ENCODE measurements at places on chromosomes 7 and 10.

GRCh38 chr7:82805527-82805960, 357.1 kb downstream of the PCLO start:
- no peak for DNase-seq

GRCh38 chr10:11245510-11245909, 227.8 kb downstream of the CELF2 start:
- DNase-seq: no peak

- DNase-seq: no peak
Measured at GRCh38 chr7:108181073-108181985, 51.2 kb upstream of the LAMB4 start.

- DNase-seq: no peak
Measured at GRCh38 chr7:143909863-143910262, 7.9 kb upstream of the TCAF1 start.

- no peak for DNase-seq
Measured at GRCh38 chr10:81450651-81451050, 424.3 kb upstream of the NRG3 start.

DNA sequence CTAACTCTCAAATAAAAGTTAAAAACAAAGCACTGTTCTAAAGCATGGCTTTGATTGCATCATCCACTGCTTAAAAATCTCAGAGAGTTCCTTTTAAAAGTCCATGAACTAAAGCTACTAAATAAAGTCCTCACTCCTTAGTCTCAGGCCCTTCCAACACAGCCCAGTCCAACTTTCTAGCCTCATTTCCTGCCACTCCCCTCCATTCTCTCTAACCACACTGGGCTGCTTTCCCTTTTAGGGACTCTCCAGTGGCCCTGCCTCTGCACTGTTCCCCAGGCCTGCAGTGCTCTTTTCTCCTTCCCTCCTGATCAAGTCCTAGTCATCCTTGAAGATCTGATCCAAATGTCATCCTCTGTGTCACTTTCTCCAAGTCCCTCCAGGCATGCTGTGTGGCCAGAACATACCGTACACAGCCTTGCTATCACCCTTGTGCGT, 56.9 kb upstream of the PPP1R3C start:
- DNase-seq: no peak

DNA sequence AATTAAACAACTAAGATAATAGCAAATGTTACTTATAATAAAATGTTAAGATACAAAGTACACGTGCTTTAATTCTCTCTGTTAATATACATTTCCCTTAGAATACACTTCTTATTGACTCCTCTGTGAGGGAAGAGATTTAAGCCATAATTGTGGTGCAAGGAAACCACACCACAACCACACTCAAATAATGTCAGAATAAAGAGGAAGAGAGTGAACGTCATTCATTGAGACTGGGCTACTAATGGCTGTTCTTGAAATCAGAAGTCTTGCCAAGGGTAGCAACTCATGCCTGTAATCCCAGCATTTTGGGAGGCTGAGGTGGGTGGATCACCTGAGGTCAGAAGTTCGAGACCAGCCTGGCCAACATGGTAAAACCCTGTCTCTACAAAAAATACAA, 10.0 kb downstream of the FAM171A1 start:
- DNase-seq: no peak

- DNase-seq: no peak
Measured at GRCh38 chr10:88820748-88821401, 18.3 kb downstream of the LIPM start.

- no peak for DNase-seq
Measured at GRCh38 chr10:49153115-49153514, 19.3 kb upstream of the FAM170B start.

- no peak for DNase-seq
Measured at GRCh38 chr10:81914736-81915503, 39.9 kb downstream of the NRG3 start.

GRCh38 chr10:129079705-129080104, 387.3 kb upstream of the MGMT start:
- no peak for DNase-seq

- DNase-seq: no peak
Measured at GRCh38 chr10:100907175-100907574, 5.6 kb upstream of the SLF2 start.

- no peak for DNase-seq
Measured at GRCh38 chr10:30529373-30529998, 95.5 kb downstream of the MAP3K8 start.

GRCh38 chr7:106418526-106418925, 133.7 kb upstream of the NAMPT start:
- DNase-seq: no peak

GRCh38 chr10:24872049-24872789, 80.2 kb downstream of the PRTFDC1 start:
- no peak for DNase-seq

GRCh38 chr10:31705136-31705535, 223.5 kb downstream of the ARHGAP12 start:
- no peak for DNase-seq

DNA sequence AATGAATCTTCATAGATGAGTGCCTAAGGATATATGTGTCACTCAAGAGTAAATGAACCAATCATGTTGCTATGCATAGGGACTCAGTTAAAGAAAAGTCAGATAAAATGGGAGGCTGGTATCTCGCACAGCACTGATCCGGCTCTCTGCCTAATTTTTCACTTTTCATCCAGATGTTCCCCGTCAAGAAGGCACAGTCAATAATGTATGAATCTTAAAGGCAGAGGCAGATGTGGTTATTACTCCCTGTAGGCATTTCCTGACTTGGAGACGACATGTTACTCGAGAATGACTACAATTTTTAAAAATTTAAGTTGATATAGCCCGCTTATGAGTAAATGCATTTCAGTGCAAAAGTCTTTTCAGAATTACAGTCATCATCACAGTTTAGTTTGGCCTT, 113.6 kb downstream of the TBXAS1 start:
- no peak for DNase-seq

DNA sequence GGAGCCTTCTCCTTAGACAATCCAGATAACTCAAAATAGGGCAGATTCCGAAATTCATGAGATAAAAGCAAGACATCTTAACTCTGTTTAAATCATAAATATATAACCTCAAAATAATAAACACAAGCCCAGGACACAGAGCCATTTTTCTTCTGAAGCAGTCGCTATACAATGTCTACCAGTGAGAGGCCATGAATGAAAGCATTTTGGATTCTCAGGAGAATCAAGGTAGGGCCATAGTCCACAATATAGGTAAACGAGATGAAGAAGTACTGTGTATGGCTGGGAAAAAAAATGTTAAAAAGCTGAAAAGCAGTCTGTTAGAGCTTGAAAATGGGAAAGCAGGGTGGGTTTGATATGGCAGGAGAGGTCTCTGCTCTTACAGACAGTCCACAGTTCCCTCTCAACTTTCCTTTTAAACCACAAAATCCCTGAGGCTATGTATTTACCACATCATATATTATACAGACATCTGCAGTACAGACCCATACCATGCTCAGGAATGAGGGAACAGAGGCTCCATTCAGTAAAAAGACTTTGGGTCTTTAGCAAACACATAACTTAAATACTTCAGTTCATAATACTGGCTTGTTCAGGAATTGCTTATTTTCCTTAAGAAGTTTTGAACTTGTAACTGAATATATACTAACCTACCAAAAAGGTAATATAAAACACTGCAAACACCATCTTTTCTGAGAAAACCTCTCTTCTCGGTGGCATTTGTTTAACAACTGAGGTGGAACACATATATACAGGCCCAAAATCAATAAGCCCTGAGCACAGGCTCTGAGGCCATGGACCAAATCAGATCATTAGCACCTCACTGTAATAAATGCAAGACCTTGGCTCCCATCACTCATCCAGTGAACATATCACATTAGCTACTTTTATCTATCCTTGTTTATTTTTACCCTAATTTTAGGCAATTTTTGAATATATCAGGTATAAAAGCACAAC, 109.3 kb downstream of the SORBS1 start:
- DNase-seq: no peak

GRCh38 chr7:47557694-47558670, 23.9 kb downstream of the TNS3 start:
- DNase-seq: no peak

DNA sequence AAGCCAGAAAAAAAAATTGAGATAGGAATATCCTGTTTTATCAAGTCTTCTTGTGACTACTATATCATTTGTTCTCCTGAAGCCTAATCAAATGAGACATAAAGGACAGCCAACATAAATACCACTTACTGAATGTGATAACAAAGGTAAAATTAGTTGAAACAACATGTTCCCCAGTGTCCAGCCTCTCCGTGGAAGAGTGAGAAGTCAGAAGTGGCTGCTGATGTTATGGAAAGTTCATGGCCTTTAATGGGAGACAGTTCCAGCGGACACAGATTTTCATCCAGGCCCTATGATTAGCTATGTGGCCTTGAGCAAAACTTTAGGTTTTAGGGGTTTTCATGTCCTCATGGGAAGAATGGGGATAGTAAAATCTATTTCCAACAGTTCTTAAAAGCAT, 724.3 kb downstream of the SUGCT start:
- no peak for DNase-seq

- DNase-seq: no peak
Measured at GRCh38 chr7:116653204-116653603, 18.8 kb upstream of the MET start.

DNA sequence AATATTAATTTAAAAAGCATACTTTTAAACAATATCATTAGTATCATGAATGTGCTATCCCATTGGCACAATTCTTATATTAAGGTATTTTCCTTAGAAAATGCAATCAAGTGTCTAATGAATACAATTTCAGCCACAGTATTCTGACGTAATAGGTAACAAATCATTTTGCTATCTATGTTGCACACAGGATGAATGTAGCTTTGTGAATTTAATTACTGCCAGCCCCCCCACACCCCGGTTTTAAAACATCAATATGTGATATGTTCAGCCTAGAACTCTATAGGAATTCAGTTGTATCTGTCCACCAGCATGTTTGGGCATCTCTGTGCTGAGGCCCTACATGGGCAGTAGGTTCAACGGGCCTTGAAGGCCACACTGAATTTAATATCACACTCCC, 274.6 kb downstream of the PLXDC2 start:
- no peak for DNase-seq

- DNase-seq: no peak
Measured at GRCh38 chr7:7569615-7570014, 2.9 kb downstream of the MIOS start.

DNA sequence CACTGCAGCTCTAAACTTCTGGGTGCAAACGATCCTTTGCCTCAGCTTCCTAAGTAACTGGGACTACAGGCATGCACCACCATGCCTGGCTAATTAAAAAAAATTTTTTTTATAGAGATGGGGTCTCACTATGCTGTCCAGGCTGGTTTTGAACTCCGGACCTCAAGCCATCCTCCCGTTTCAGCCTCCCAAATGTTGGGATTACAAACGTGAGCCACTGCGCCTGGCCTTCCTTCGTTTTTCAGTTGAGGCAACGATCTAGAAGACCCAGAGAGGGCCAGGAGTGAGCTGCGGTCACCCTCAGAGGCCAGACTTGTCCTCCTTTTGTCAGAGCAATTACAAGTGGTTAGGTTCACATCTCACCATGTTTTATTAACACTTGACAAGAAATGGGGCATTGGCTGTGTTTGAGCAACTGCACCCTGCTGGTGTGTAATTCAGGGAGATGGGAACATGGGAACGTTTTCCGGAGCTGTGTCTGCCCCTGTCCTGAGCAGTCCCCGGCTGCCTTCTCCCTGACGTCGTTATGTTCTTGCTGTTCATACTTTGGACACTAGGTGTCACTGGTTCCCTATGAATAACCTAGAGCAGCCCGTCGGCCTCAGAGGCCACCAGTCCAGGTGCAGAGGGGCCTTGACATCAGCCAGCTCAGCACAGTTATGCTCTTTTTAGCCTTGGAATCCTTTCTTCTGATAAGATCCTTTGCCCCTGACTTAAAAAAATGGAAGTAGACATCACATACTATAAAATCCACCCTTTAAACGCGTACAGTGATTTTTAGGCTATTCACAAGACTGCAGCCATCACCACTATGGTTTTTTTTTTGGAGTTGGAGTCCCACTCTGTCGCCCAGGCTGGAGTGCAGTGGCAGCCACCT, 375.0 kb downstream of the TYW1 start:
- peak; percentile 82 for DNase-seq

GRCh38 chr10:60358282-60358681, 31.4 kb downstream of the ANK3 start:
- DNase-seq: no peak

DNA sequence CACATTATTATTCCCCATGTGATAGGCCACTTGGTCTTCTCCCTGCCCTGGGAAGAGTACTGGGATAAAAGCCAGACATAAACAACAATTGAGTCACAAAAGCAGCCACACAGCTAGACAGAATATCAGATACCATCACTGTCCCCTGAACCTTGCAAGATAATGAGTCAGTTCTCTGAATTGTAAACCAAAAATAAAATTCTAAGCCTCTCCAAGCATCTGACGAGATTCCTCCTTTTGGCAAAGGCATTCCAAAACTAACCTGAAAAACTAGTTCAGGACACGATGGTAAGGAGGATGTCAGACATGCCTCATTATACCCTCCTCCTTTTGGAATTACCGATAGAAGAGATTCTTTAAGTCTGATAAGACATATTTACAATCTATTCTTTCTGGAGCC, 450.7 kb downstream of the HTR7 start:
- DNase-seq: no peak

GRCh38 chr7:159098811-159099655, 45.6 kb downstream of the VIPR2 start:
- no peak for DNase-seq

DNA sequence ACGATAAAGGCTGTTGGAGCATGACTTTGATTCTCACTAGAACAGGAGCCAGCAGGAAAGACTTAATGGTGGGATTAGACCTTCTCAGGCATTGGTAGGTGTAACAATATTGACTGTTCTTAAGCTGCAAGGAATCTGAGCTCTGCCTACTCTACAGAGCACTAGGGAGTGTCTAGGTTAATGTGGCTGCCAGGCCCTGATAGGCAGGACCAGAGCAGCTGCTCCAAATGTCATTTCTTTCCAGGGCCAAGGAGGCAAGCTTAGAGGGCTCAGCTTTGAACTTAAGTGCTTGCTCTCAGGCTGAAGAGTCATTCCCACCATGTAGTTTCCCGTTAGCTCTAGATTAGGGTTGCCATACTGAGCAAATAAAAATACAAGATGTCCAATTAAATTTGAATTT, 96.8 kb downstream of the RAB18 start:
- no peak for DNase-seq

DNA sequence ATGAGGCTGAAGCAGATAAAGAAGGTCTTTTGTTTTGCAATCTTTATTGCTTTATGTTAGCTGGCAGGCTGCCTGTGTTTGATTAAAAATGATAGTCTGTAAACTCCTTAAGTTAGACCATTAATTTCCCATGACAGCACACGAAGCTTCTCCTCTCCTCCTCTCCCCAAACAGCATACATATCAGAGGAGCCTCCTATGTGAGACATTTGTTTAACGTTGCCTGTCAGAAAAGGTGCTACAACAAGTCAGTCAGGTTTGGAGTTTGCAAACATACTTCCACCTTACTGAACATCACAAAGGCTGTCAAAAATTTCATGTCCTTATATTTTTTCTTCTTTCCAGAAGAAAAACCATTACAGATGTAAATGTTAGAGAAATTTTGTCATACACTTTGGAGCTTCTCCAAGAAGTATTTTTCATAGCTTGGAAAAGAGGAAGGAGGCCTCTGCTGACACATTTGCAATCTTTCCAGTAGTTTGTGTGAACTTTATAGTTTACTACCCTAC, 393.1 kb downstream of the EXOC4 start:
- no peak for DNase-seq

Data from 8988T (cell line).